Hair follicular keratinocyte (primary cell): ENCODE measurements at places on chromosomes 2 and 18. TPM values are rescaled to one million over a fixed set of nuclear protein-coding genes. Genes with fewer than 3 reads are reported as not detected.

Gene EGR4
- not detected in 2 replicates for total RNA-seq

Gene OSBPL6
- 10.4 and 11.6 TPM in 2 replicates for total RNA-seq

Gene MAPK4
- total RNA-seq, result not detected in 2 replicates

Gene IL36A
- not detected in 2 replicates for total RNA-seq

Gene MRPL33
- 99.6 and 108 TPM in 2 replicates for total RNA-seq

Gene ZNF804A
- total RNA-seq, result 0.11 TPM in 1 of 2 replicates, not detected in the other

Gene CYP26B1
- 2.9 and 3.6 TPM in 2 replicates for total RNA-seq

Gene LDLRAD4
- not detected in 2 replicates for total RNA-seq

Gene GCG
- total RNA-seq, result not detected in 2 replicates

Gene ICA1L
- 0.42 and 1.8 TPM in 2 replicates for total RNA-seq

Gene TUBA4B
- total RNA-seq, result not detected in 2 replicates

Gene CGREF1
- total RNA-seq, result 1.1 and 2.7 TPM in 2 replicates

Gene CYS1
- total RNA-seq, result 1.3 and 4.1 TPM in 2 replicates

Gene INSIG2
- 5.6 and 6.1 TPM in 2 replicates for total RNA-seq

Gene KCNE4
- total RNA-seq, result not detected in 2 replicates

Gene ASB18
- not detected in 2 replicates for total RNA-seq

Gene ATOH8
- total RNA-seq, result not detected in 2 replicates

Gene TXNL1
- total RNA-seq, result 52.5 and 68.4 TPM in 2 replicates

Gene HOXD4
- total RNA-seq, result not detected in 2 replicates

Gene ACADL
- not detected in 2 replicates for total RNA-seq

Gene GTF2A1L
- 0.31 TPM in 1 of 2 replicates, not detected in the other for total RNA-seq

Gene FAM124B
- total RNA-seq, result not detected in 2 replicates

Gene ZNF513
- 9.4 and 15.5 TPM in 2 replicates for total RNA-seq

Gene REV1
- total RNA-seq, result 13.1 and 17.3 TPM in 2 replicates
